ENCODE measurements at places on chromosomes 11 and 22.

DNA sequence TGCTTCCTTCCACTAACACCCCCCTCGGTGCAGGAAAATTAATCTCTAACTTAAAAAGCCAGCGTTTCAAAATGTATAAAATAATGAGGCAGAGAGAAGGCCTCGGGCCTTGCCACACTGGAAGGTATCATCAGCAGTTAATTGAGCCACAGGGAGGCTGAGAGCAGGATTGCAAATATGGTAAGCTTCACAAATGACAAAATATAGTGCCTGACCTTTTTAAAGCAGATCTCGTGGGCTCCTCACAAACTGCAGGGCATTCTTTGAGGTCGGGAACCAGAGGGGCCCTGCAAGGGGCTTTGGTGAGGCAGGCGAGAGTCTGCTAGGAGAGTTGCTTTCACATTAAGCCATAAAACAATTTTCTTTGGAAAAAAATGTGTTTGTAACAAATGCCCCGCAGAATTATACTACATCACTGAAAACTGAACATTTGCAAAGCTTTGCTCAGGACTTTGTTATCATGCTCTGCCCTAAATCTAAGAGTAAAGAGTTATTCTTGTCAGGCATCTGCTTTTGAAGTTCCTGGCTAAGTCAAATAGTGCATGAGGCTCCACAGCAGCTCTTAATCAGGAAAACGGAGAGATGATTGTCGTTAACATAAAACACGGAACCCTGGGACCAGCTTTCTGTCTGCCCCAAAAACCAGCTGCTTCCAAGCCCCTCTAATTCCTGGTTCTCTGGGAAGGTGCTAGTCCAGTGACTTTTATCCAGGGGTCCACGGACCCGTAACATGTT lies 61.4 kb upstream of the SYT13 start:
- DNase-seq, result no peak

- no peak for DNase-seq
Observed at GRCh38 chr11:84655712-84656111, 971.4 kb downstream of the DLG2 start.

- no peak for DNase-seq
Observed at GRCh38 chr22:50089682-50090411, at the start of gene MOV10L1. TSS of gene MOV10L1 (plus strand) at chr22:50090006. CDS start at chr22:50090089, 83 bp downstream.

DNA sequence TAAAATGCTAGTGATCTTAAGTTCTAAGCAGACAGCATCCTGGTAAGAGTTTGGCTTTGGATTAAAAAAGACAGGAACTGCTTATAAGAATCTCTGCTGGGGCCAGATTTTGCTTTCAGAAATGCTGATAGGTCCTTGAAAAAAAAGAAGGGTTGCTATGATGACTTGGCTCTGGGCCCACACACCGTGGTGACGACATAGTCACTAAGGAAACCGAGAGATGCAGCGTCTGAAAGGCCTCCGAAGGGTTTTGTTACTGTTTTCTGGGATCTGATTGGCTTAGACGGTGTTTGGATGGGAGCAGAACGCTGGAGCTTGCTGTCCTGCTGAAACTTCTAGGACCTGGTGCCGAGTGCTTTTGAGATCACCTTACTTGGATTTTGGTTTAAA lies 8.4 kb downstream of the FAM118A start:
- peak; percentile 64 for DNase-seq
